ENCODE measurements at places on chromosomes 3 and 15.

DNA sequence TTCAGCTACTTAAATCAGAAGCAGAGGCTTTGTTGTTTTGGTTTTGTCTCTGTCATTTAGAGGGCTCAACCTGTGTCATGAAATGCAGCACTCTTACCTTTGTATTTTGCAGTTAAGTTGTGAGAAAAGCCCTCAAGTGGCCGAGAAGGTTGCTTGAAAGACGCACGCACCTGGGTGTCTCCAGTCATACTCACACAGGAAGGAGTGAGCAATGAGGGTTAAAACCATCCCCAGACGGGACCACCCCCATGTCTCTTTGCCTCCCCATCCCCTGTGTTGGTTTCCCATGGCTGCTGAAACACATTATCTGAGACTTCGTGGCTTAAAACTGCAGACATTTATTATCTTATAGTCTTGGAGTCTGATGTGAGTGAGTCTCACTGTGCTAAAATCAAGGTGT is 376.1 kb upstream of the CFAP20DC start:
- peak; percentile 58 for DNase-seq

GRCh38 chr3:122092460-122093165 is 37.5 kb downstream of the CD86 start:
- DNase-seq: peak; percentile 50

DNA sequence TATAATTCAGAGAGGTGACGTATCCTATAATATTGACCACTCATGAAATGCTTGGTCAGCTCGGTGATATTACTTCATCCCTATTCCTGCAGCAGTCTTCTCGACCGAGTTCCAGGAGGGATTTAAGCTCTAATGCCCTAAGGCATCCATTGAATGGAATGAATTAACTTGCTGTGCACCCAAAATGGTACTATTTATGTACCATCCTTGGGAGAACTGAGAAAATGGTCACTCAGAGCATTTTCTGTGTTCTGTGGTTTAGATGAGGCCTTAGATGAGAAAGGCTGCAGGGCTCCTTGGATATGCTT is 638 bp downstream of the BLOC1S6 start:
- DNase-seq: no peak

DNA sequence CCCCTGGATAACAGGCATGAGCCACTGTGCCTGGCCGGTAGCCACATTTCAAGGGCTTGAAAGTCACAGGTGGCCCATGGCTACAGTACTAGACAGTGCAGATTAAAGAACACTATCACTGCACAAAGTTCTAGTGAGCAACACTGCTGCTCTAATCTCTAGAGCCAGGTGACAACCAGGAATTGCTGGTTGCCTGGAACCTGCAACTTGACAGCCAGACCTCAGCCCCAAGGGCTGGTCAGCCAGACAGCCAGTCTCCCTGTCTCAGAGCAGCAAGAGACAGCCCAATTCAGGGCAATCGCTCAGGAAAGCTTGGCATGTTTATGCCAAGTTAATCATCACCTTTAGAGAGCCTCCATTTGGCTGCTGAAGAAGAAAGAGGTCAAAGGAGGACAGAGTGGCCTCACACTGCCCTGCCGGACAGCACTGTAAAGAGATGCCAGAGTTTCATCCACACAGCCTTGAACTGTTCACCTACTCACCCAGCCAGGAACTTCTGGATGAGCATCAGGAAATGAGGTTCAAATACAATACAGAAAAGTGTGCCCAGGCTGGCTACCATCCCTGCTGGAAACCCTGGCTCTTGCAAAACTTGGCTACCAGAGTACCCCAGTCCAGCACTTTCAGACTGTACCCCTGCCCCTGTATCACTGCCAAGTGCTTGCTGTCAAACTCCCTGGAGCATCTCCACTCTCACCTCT is 6.0 kb downstream of the CCDC12 start:
- no peak for DNase-seq

- no peak for DNase-seq
Measured at GRCh38 chr3:118791246-118791645, 243.4 kb downstream of the IGSF11 start.

- DNase-seq: peak; percentile 27
Measured at GRCh38 chr3:196996454-196997265, 28.0 kb upstream of the PIGZ start.

DNA sequence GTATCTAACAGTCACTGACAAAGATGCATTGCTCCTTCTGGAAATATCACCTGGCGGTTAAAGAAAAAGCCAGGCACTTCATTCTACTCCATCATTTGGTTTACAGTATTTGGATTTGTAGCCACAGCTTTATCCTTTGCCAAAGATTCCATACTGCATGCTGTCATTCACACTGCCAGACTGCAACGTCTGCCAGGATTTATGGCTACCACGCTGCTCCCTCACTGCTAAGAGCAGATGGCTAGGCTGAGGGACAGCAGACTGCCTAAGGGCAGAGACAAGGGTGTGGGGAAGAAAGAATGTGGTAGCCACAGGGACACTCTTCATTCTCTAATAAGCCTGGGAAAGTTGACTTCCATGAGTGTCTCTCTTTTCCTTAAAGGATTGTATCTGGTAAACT is 1047.0 kb downstream of the TUSC7 start:
- no peak for DNase-seq

DNA sequence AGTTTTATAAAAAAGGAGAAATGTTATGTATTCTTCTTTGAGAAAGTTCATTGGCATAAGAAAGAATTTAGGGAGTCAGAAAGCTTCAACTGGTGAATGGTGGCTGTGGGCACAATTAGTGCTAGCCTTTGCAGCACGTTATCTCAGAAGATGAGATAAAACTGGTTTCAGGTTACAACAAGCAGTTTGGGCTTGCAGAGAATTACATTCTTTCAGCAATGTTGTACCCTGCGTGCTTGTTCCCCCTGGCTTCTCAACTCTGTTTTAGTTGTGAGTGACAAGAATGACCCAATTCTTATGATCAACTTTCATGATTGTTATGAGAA is 31.6 kb upstream of the ACP3 start:
- no peak for DNase-seq

DNA sequence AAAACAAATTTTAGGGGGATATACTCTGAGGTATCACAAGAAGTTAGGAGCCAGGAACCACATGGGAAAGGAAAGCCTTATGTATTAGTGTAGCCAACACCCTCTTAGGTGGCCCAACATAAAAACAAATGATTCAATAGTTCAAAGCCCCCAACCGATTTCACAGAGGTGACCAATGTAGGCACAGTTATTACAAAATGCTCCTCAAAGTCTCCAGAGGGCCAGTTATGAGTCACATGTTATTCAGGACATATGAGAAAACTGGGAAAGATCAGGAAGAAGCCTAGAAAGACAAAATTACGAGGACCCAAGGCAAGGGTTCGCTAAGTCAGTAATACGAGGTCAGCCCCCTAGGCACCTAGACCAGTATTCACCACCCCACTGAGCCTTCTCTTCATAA is 29.9 kb upstream of the FBN1 start:
- DNase-seq: no peak
